NCI-H1092 treated with DMSO at 0.1 percent for 48 hours (cell line): ENCODE measurements at places on chromosomes 4 and X.

- DNase-seq: no peak
Measured at GRCh38 chrX:155070663-155070974, 317 bp downstream of the CMC4 start.

- DNase-seq: peak; percentile 16
Measured at GRCh38 chr4:61300266-61300844, 100.2 kb downstream of the ADGRL3 start.

- DNase-seq: peak; percentile 39
Measured at GRCh38 chr4:17577665-17578481, 875 bp downstream of the LAP3 start.

DNA sequence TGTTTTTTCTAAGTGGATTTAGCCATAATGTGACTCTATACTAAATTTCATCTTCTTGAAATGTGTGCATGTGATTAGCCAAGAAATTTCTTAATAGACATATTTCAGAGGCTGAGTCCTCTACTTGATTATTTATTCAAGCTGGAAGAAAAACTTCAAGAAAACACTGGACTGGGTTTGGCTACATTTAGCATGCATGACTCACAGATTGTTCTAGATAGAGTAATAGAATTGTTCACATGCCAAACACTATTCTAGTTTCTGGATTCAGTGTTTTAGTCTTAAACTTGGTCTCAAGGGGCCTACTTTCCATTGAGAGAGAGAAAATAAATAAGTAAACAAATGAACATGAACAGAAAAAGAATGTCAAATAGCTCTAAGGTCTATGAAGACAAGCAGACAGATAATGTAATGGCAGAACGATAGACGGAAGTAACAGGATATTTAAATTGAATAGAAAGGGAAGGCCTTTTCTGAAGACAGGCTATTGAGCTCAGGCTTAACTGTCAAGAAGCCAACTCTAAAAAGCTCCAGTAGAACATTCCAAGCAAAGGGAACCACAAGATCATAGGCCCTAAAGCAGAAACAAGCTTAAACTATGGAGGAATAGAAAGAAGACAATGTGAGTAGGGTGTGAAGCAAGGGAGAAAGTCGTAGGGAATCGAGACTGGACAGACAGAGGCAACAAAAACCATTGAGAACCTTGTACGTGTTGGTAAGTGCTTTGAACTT lies 104.6 kb downstream of the TMEM144 start:
- no peak for DNase-seq

DNA sequence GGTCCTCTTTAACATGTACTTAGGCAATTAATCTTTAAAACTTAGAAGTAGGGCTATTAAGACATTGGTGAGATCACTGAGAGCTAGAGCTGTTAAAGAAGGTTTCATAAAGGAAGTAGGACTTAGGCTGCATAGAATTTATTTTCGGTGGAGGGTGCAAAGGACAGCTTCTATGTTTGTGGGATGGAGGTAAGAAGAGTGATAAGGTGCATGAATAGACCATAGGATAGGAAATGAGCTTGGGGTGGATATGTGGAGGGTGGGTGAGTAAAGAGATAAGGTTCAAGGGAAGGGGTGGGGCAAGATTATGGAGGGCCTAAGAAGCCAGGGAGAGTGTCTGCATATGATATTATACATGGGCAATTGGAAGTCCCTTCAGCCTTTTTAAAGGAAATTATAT lies 15.9 kb downstream of the RTL9 start:
- DNase-seq: no peak

DNA sequence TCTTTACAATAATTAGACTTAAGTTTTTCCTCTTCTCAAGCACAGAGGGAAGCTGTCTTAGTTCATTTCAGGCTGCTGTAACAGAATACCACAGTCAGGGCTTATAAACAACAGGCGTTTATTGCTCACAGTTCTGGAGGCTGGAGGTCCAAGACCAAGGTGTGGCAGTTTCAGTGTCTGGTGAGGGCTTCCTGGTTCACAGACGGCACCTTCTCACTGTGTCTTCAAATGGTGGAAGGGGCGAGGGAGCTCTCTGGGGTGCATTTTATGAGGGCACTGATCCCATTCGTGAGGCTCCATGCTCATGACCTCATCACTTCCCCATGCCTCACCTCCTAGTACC lies 115.7 kb upstream of the MXRA5 start:
- no peak for DNase-seq

DNA sequence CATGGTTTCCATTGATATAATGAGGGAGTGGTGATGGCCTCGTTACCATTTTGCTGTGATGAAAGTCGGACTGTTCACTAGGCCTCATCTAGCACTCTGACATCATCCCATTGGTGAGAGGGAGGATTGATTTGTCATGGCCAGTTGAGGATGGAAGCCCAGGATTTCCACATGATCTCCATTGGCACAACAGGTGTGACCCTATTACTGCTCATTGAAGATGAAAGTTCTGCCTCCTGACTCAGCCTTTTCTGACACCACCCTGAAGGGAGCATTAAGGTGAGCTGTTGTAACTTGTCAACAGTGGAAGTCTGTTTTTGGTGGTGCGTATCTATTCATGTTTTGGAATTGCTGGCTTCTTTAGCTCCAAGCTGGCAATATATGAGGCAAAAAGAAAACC lies 144.2 kb downstream of the PABPC4L start:
- no peak for DNase-seq

GRCh38 chr4:87239821-87240220 lies 19.4 kb upstream of the KLHL8 start:
- DNase-seq: no peak

DNA sequence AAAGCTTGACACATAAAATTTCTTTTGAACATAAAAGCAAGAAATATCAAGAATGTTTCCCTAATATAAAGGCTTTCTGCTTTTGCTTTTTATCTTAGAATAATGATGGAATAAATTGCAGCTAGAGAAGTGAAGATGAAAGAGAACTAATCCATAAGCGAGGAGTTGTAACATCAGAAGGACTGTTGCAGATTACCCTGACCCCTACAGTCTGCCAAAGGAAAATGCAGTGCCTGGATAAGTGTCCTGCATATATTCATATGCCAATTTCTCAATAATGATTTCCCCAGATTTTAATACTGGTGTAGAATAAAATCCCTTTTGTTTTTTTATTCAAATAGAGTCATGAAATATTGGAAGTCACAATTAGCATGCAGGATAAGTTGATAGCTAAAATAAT lies 115.9 kb downstream of the MAGEC2 start:
- DNase-seq: peak; percentile 25

DNA sequence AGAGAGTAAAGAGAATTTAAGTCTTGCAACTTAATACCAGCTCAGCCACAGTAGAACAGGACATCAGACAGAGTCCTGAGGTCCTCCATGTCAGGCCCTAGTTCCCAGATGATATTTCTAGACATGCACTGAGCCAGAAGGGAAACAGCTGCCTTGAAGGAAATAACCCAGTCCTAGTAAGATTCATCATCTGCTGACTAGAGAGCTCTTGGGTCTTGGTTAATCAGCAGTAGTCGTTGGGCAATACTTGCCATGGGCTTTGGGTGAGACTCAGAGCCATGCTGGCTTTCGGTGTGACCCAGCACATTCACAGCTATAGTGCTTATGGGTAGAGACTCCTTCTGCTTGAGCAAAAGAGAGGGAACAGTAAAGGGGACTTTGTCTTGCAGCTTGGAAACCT lies 379.1 kb downstream of the AR start:
- DNase-seq: no peak

- no peak for DNase-seq
Measured at GRCh38 chr4:123755655-123756054, 359.1 kb downstream of the SPRY1 start.

- DNase-seq: peak; percentile 88
Measured at GRCh38 chr4:153153339-153153871, 50.8 kb upstream of the TRIM2 start.

DNA sequence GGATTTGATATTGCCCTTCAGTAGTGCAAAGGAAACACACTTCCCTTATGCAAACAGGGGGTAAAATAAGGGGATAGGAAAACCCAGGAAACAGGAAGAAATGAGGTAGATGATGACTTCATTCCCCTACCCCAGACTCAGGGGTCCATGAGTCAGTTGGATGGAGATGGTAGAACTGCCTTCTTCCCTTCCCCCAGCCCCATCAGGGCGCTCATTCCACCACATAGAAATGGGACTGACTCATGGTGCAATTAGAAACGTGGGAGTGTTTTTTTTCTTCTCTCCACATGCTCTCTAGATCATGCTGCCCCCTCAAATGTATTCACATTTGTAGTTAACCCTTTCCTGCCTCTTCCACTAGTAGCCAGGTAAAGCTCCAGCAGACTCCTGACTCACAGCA lies 23.1 kb upstream of the ARMCX2 start:
- DNase-seq: no peak

DNA sequence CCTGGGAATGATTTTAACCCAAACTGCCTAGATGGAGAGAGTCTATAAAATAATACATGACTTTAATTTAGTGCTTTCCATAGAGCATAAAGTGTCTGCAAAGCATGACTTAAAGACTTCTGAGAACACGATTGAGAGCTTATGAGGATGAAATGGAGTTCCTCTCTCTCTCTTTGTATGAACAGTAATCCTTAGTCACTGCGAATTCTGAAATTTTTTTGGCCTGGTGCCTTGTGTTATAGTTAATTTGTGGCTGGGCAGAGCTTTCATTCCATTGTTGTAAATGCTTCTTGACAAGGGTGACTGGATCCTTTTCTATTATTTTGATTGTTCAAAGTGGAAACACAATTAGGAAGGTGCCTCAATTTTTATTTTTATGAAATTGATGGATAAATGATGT lies 179.5 kb downstream of the CEP135 start:
- DNase-seq: no peak
